Testis (tissue), 5 donors: ENCODE measurements at places on chromosomes 12 and 14. TPM values are rescaled to one million over a fixed set of nuclear protein-coding genes. Genes with fewer than 3 reads are reported as not detected.

SDS gene
- total RNA-seq = not detected

ZNF384 gene
- 85.1 TPM for total RNA-seq

WDHD1 gene
- total RNA-seq = 9.0 TPM

ABHD12B gene
- not detected for total RNA-seq

HOXC9 gene
- 6.6 TPM for total RNA-seq

LGMN gene
- total RNA-seq = 102 TPM

ZNF891 gene
- total RNA-seq = 4.8 TPM

KLRC1 gene
- total RNA-seq = 1.9 TPM

PLCZ1 gene
- total RNA-seq = 52.5 TPM

SERPINA9 gene
- total RNA-seq = not detected

ASPG gene
- 2.7 TPM for total RNA-seq

CLEC1A gene
- total RNA-seq = 3.2 TPM

RPS6KA5 gene
- 9.4 TPM for total RNA-seq

KLRB1 gene
- total RNA-seq = not detected

TEX52 gene
- total RNA-seq = 4.7 TPM

ANP32D gene
- total RNA-seq = not detected

SLCO1A2 gene
- 2.7 TPM for total RNA-seq

SPTB gene
- total RNA-seq = 6.6 TPM

RPGRIP1 gene
- 35.7 TPM for total RNA-seq

KLHL42 gene
- 65.1 TPM for total RNA-seq

SERPINA3 gene
- total RNA-seq = 27.4 TPM

P3H3 gene
- 13.1 TPM for total RNA-seq

TAS2R9 gene
- total RNA-seq = not detected

NGB gene
- total RNA-seq = 1.1 TPM

RNASE3 gene
- 0.63 TPM for total RNA-seq

CDK4 gene
- 73.5 TPM for total RNA-seq

GLIPR1L2 gene
- total RNA-seq = 17.9 TPM

MYO1H gene
- 3.7 TPM for total RNA-seq

SLC17A8 gene
- total RNA-seq = 0.37 TPM

ADAM20 gene
- 9.6 TPM for total RNA-seq

RBMS2 gene
- total RNA-seq = 12.8 TPM

CLEC2B gene
- total RNA-seq = 5.1 TPM

SLC10A1 gene
- not detected for total RNA-seq

MANSC1 gene
- total RNA-seq = 24.7 TPM

AMHR2 gene
- 39.0 TPM for total RNA-seq

OR6C2 gene
- not detected for total RNA-seq
